NCI-H187 treated with DMSO at 0.1 percent for 48 hours (cell line): ENCODE measurements at places on chromosomes 1 and 21.

GRCh38 chr21:31335957-31336738 lies 7.9 kb downstream of the TIAM1 start:
- DNase-seq: no peak

GRCh38 chr1:159854693-159855192 lies 7.7 kb downstream of the VSIG8 start:
- DNase-seq: no peak

DNA sequence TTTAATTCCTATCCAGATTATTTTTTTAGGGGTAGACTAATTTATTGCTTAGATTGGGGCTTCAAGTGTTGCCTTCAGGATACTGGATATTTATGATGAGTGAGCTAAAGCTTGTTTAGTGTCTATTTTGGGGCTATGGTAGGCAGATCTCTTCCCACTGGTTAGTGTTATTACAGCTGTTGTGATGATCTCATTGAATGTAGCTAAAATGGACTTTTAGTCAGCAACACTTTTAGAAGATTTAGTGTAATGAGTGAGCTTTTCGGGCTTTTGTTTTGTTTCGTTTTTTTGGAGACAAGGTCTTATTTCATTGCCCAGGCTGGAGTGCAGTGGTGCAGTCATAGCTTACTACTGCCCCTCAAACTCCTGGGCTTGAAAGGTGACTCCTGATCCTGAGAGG lies 14.2 kb downstream of the THRAP3 start:
- DNase-seq: no peak

- DNase-seq: no peak
Observed at GRCh38 chr1:162709132-162709860, 77.0 kb downstream of the DDR2 start.

GRCh38 chr1:22112554-22112953 lies 30.3 kb downstream of the WNT4 start:
- DNase-seq: no peak

DNA sequence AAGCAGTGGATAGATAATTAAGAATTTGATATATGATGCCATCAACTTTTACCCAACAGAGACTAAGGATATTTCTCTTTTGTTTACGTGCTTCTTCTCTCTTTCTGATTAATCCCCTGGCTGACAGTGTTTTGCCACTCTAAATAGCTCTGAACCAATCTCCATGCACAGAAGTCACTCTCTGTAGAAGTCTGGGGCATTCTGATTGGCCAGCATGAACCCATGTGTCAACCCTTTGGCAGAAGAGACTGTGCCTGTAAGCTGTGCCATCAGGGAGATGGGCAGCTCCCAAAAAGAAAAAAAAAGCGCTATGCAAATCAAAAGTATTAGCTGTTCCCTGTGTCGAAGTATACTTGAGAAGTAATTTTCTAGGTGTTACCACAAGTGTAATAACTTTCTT lies 34.1 kb upstream of the NRIP1 start:
- DNase-seq: no peak

GRCh38 chr1:202834771-202835547 lies 24.2 kb downstream of the PCAT6 start:
- DNase-seq: no peak

DNA sequence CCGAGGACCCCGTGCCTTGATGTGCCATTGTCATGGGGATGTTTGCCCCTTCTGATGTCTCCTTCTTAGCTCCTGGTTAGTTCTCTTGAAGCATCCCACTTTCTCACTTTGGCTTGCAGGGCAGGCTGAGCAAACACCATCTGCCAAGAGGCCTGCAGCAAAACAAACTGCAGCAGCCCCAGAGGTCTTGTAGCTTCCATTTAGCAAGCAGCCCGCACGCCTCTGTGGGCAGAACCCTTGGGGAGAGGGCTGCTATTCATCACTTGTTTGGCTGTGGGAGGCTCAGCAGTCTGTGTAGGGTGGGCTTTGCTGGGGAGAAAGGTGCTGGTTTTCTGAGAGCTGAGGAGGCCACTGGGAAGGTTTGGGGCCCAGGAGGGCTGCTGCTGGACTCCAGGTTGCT lies 56.7 kb downstream of the KCNC4 start:
- DNase-seq: no peak

GRCh38 chr1:234572966-234573365 lies 37.0 kb downstream of the IRF2BP2 start:
- no peak for DNase-seq

DNA sequence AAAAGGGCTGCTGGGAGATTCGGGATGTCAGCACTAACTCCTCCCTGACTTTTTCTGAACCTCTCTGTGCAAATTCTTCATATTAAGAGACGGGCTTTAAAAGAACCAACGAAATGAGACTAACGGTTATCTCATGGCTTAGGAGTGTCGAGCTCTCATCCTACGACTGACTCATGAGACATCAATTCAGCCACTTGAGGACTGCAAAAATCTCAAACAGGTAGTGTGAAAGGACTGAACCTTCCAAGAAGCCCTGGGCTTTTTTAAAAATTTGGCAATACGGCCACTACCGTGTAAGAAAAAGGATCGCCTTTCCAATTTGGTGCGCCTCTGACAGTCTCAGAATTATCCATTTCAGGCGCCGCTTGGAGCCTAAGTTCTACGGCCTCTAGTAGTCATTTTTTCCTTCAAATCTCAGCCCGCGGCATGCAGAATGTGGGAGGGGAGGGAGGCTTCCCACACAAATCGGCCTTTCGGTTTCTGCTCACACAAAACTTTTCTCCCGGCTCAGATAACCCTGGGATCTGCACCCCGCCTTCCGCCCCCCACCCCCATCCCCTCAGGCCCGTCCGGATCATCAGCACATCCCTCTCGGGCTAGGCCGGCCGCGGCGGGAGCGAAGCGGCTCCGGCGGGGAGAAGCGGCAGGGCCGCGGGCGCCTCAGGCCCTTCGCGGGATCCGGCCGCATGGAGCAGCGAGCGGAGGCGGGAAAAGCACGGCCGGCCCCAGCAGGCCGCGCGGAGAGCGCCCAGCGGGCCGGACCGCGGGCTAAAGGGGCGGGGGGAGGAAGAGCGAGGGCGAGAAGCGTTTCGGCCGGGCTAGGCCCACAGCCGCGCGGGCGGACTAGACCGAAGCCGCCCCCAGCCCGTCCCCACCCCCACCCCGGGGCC lies 618 bp downstream of the HNRNPR start:
- DNase-seq: no peak

GRCh38 chr1:171828794-171829193 lies 12.5 kb upstream of the DNM3 start:
- no peak for DNase-seq

DNA sequence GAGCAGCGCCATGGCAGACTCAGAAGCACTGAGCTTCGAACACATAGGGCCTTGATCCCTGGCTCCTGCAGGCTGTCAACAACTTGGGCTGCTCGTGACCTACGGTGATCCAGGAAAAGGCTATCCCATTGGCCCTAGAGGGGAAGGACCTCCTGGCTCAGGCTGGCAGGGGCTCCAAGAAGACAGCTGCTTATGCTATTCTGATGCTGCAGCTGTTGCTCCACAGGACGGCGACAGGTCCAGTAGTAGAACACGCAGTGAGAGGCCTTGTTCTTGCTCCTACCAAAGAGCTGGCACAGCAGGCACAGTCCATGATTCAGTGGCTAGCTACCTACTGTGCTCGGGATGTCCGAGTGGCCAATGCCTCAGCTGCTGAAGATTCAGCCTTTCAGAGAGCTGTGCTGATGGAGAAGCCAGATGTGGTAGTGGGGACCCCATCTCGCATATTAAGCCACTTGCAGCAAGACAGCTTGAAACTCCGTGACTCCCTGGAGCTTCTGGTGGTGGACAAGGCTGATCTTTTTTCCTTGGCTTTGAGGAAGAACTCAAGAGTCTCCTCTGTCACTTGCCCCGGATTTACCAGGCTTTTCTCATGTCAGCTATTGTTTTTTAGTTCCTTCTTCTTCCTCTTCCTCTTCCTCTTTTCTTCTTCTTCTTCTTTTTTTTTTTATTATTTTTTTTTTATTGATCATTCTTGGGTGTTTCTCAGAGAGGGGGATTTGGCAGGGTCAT lies 18.9 kb downstream of the ITLN2 start:
- DNase-seq: no peak

DNA sequence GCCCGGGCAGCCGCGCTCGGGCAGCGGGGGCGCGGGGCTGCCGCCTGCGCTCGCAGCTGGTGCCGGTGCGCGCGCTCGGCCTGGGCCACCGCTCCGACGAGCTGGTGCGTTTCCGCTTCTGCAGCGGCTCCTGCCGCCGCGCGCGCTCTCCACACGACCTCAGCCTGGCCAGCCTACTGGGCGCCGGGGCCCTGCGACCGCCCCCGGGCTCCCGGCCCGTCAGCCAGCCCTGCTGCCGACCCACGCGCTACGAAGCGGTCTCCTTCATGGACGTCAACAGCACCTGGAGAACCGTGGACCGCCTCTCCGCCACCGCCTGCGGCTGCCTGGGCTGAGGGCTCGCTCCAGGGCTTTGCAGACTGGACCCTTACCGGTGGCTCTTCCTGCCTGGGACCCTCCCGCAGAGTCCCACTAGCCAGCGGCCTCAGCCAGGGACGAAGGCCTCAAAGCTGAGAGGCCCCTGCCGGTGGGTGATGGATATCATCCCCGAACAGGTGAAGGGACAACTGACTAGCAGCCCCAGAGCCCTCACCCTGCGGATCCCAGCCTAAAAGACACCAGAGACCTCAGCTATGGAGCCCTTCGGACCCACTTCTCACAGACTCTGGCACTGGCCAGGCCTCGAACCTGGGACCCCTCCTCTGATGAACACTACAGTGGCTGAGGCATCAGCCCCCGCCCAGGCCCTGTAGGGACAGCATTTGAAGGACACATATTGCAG lies 3.0 kb downstream of the ARTN start:
- DNase-seq: no peak

GRCh38 chr1:154151311-154151710 lies 3.6 kb downstream of the NUP210L start:
- DNase-seq: no peak

DNA sequence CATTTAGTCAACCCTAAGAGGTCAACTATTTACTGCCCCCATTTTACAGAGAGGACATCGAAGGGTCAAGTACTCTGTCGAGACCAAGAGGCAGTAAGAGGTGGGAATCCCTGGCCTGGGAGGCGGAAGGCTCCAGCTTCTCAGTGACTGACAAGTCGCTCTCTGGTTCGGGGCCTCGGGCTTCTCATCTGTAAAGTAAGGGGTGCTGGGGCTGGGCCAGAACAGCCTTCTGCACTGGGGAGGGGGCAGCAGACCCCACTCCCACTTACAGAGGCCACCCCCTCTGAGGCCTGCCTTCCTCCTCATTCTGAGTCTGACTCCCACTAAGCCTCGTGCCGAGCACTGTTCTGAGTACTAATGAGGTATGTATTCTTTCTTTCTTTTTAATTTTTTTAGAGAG lies 17.0 kb upstream of the IFNLR1 start:
- DNase-seq: no peak

GRCh38 chr1:208542309-208542708 lies 298.1 kb upstream of the PLXNA2 start:
- DNase-seq: no peak
